ENCODE measurements at places on chromosomes 16 and 17. TPM values are rescaled to one million over a fixed set of nuclear protein-coding genes. Genes with fewer than 3 reads are reported as not detected.

Gene CCL5
- 33.1 TPM for total RNA-seq

Gene HSPB9
- 0.11 TPM for total RNA-seq

Gene TP53TG3F
- 0.19 TPM for total RNA-seq

Gene PDILT
- total RNA-seq = not detected

Gene CLEC18B
- total RNA-seq = not detected

Gene HP
- not detected for total RNA-seq

Gene ABCA9
- total RNA-seq = not detected

All from activated CD4-positive, alpha-beta T cell treated with anti-CD3 and anti-CD28 coated beads for 36 hours (primary cell).